ENCODE measurements at places on chromosomes 13 and 19.

DNA sequence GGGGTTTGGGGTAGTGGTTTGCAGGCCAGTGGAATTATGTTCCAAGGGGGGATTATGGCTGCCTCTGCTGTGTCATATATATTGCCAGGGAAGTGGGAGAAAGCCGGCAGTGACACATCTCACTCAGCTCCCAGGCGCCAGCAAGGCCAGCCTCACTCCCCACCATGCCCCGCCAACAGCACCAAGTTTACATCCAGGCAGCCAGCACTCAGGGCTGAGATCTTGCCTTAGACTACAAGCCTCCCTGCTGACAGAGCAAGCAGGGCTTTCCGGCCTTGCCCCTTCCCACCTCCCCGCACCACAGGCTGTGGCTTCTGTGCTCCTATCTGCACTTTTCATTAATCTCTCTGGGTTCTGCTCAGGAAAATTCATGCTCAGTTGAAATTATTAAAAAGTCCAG is 385.1 kb downstream of the MZT1 start:
- DNase-seq = no peak

DNA sequence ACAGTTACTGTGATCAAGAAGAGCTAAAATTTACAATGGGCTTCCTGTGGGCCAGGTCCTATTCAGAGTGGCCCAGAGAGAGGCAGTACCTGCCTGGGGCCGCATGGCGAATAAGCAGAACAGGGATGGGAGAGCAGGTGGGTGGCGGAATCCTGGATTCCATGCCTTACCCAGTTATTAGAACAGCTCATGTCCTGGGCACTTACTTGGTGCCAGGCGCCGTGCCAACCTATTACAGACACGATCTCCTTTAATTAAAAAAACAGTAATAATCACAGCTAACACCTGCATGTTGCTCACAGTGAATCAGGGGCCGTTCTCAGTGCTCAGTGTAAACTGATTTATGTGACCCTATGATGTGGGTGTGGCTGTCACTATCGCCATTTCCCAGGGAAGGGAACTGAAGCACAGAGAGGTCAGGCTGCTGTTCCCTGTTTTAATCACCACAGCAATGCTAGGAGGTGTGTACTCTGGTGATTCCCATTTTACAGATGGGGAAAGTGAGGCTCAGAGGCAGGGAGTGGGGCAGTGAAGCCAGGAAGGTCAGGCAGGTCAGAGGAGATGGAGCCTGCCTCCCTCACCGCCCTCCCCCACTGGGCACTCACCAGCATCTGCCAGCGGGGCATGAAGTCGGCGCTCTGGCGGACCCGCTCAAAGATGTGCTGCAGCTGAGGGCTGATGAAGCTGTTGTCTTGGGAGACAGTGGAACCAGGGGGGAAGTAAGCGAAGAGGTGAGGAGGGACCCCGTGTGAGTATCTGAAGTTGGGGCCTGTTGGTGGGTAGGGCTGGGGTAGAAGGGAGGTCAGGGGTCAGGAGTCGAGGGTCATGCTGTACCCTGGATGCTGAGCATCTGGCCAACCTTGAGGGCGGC is 12.0 kb downstream of the COQ8B start:
- DNase-seq = no peak

- DNase-seq = peak; percentile 76
Observed at GRCh38 chr19:49097453-49098288, 12.4 kb downstream of the SNRNP70 start.

- peak; percentile 76 for DNase-seq
Observed at GRCh38 chr19:10505583-10506229, 2.5 kb upstream of the KEAP1 start.

GRCh38 chr13:96299235-96299634 is 209.3 kb downstream of the HS6ST3 start:
- DNase-seq = no peak

DNA sequence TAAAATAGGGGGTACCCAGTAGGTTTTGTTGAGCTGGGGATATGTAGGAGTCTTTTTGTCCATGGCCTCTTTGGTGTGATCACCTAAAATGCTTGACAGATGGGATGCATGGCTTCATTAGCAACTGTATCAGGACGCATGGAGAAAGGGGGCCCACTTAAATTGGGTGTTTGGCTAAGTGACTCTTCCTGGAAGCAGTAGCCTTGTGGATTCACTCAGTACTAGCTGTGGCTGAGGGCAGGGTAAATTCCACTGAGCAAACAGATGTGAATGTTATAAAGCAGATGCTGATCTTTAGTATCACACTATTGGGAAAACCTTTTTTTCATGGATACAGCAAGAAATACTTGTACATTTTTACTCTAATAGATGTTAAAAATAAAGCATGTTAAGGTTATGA is 140.0 kb downstream of the FGF14 start:
- no peak for DNase-seq

DNA sequence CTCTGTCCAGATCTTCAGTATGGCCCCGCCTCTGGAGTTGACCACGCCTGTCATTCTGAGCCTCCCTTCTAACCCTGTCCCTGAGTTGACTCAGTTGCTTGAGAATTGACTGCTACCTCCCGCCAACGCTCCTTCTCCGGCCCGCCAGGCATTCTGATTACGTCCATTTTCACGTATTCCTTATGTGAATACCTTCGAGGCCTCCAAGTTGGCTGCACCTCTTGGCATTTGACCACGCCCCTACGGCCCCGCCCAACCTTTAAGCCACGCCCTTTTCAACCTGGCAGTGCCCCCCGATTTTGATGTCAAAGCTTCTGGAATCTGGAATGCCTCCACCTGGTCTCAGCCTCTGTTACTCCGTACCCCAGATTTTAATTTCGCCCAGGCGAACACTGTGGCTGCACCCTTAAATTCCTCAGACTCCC is 1.7 kb upstream of the EML2 start:
- no peak for DNase-seq

GRCh38 chr13:38381890-38382289 is 32.2 kb downstream of the UFM1 start:
- DNase-seq = no peak

DNA sequence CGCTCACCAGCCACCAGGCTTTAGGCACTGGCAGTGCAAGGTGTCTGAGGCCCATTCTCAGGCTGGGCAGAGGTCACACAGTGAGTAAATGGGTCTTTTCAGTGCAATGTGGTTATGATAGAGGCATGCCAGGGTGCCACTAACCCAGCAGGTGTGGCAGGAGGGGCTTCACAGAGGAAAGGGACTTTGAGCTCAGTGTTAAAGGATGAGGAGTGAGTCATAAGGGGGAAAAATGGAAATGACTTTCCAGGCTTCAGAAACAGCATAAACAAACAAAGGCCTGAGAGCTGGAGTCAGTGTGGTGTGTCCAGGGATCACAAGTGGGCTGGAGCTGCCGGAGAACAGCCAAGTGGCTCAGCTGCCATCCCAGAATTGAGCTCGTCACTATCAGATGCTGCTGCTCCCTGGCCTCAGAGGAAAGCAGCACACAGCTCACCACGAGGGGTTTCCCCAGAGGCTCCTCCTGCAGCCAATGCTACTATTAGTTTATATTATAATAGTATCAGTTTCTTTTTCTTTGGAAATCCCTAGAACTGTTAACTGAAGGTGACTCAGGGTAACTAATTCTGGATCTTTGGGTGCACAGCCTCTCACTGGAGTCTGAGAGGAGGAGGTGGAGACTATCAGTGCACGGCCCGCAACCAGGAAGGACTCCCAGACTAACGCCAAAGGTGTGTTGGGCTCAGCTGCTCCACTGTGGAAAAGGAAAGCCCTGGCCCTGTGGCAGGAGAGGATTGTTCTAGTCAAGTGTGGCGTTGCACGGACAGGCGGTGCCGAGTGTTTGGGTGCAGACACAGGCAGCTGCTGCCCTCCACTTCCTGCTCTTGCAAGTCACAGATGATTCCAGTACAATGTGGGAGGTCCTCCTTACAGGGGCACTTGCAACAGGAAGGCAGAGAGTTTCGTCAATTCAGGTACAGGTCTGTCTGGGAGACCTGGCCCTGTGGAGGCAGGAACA is 39.5 kb downstream of the DHRS12 start:
- DNase-seq = peak; percentile 48

DNA sequence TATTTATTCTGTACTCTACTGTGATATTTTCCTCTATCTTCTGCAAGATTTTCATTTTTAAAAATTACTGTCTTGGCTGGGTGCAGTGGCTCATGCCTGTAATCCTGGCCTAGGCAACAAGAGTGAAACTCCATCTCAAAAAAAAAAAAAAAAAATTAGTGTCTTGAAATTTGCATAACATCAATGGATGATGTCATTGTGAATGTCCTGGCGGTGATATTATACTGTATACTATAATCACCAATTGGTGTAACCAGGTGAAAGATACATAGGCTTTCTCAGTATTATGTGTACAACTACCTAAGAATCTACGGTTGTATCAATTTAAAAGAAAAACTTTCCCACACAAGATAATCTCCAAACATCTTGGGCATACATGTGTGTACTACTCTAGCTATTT is 15.2 kb downstream of the ZNF331 start:
- peak; percentile 52 for DNase-seq

DNA sequence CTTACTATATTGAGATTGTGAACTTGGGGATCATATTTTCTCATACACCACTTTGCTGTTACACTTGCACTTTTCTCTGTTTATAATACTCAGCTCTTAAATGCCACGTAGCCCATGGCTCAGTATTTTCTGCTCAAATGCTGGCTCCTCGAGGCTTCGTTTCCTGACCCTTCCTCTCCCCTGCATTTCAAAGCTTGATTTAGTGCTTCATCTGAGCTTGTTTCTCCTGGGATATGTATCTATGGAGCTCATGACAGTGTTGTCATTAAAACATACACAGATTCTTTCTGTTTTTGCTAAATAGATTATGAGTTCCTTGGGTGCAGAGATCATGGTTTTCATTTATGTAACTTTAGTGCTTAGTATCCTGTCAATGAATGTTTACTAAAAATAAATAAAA is 11.4 kb downstream of the CSNK1A1L start:
- no peak for DNase-seq

- DNase-seq = no peak
Observed at GRCh38 chr13:34044660-34045080, 226.7 kb downstream of the RFC3 start.

DNA sequence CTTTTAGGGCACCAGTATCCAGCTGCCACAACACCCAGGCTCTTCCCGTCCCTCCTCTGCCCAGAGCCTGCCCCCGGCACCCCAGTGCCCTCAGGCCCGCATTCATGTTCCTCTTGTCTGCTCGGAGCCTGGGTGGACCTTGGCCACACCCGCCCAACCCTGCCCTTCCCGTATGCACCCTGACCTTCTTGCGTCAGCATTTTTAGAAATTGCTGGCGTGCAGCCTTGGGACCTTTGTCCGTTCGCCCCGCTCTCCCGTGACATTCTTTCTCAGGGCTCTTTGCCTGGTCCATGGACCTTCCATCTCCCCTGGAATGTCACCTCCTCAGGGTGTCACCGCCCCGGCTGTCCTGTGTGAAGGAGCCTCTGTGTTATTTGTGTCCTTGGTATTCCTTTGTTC is 7.6 kb downstream of the NUCB1 start:
- no peak for DNase-seq

DNA sequence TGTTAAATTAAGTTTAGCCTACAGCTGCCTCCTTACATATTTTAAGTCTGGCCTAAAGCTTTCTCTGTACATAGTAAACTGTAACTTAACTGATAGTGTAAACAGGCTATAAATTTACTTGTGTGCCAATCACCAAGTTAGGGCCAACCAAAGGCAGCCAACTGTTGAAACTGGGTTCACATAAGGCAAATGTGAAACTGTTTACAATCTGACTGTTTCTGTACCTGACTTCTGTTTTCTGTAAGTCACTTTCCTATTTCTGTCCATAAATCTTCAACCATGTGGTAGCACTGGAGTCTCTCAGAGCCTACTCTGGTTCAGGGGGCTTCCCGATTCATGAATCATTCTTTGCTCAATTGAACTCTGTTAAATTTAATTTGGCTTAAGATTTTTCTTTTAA is 103.1 kb downstream of the RAP2A start:
- DNase-seq = no peak

DNA sequence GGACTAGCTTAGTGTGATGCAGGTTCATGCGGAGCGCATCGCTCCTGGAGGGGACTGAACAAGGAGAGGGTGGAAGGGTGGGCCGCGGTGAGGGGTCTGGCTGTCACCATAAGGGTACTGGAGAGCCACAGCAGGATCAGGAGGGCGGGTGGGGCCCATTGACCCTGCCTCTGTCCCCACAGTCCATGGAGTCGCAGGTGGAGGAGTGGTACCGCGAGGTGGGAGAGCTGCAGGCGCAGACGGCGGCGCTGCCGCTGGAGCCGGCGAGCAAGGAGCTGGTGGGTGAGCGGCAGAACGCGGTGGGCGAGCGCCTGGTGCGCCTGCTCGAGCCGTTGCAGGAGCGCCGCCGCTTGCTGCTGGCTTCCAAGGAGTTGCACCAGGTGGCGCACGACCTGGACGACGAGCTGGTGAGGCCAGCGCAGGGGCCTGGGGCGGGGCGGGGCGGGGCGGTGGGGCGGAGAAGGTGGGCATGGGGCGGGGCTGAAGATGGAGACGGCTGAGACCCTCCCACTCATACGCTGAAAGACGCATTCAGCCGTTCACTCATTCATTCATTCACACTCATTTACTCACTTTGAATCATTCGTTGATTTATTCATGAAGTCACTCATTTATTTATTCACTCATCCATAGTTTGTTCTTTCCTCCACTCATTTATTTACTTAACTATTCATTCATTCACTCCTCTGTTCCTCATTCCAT is 27.5 kb upstream of the SHKBP1 start:
- peak; percentile 66 for DNase-seq

GRCh38 chr19:43132696-43133095 is 50.2 kb upstream of the PSG2 start:
- DNase-seq = no peak

DNA sequence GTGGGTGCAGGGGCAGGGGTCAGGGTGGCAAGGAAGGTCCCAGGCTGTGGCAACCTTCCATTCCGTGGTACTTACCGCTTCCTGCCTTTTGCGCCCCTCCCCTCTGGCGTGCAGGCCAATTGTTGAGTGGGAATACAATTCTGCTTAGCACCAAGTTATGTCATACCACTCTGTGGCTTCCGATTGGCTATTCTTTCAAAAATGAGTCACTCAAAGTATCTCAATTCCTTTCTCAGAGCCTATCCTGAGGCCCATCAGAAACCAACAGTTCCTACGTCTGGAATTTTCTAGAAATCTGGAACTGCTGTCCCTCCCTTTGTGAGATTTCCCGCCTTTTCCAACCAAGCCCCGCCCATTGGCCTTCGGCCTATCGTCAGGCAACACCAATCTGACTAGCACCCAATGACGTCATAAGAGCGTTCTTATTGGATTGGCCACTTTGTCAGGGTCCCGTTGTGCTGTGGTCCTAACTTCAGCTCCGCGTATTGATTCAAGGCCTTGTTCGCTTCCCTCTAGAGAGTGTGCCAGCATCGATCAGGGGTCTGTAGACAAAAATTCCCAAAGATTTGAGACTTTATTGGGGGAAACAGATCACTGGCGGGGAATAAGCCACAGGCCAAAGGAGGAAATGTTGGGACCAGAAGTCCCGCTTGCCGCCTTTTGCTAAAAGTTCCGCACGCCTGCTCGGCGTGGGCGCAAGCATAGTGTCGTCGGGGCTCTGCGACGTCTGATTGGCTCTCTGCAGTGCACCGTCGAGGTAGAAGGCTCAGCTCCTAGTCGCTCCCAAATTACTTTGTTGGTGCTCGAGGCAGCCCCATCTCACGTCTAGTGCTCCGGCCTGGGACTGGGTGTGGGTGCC is 11.7 kb downstream of the NTN5 start:
- peak; percentile 88 for DNase-seq

- DNase-seq = peak; percentile 57
Observed at GRCh38 chr19:19053508-19054314, 10.1 kb upstream of the SLC25A42 start.

All from CD4-positive, alpha-beta memory T cell (primary cell).